ENCODE measurements at places on chromosomes 6 and 20. TPM values are rescaled to one million over a fixed set of nuclear protein-coding genes. Genes with fewer than 3 reads are reported as not detected.
A peak's percentile ranks its signal among the peaks of the same experiment; 100 is the strongest.

DNA sequence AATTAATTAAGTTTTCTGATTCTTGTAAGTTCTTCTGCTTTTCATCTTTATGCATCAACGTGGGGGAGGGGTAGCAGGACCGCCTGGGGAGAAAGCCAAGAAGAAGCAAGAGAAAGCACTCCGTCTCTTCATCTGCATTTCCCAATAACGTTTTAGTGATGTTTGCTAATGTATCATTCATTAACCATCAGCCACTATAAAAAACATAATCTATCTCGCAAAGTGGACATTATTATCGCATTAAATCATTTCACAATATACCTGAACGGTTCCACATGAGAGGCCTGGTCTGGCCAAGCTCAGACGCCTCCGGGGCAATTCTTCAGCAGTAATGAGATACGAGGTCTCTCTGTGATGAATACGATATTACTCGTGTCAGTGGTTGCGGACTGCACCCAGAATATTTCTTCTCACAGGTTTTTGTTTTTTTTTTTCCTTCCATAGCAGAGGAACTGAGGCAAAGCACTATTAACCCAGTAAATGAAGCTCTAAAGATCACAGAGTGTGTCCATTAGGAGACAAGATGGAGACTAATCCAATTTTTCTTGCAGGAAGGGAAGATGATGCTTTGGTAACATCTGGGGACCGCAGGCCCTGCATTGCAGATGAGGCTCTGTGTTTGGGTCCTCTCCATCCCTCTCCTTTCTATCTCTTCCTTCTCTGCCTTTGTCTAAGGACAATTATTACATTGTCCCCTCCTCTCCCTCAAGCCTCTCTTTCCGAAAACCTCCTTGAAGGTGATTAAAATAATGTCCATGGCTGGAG lies 156.1 kb downstream of the SLC35B3 start:
- DNase-seq: no peak

- DNase-seq: no peak
Measured at GRCh38 chr6:111381123-111381522, 101.9 kb downstream of the REV3L start.

HMGCLL1 gene
- not detected for total RNA-seq

HLA-DRB1 gene
- not detected for total RNA-seq

GLYATL3 gene
- not detected for total RNA-seq

DNA sequence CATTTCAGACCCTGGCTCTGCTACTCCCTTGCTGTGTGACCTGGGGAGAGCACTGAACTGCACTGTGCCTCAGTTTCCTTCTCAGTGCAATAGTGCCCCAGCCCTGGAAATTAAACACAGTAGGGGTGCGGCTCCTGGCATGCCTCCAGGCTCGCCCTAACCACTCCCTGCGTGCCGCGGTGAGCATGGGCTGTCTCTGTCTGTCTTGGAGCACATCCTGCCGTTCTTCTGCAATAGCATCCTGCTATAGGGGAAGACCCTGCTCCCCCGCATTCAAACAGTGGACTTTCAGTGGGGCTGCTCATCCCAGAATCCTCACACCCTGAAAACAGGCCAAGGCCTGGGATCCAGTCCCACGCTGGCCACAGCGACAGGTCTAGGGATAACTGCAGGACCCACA lies 129.5 kb downstream of the FOXC1 start:
- no peak for DNase-seq

LBP gene
- not detected for total RNA-seq

DNA sequence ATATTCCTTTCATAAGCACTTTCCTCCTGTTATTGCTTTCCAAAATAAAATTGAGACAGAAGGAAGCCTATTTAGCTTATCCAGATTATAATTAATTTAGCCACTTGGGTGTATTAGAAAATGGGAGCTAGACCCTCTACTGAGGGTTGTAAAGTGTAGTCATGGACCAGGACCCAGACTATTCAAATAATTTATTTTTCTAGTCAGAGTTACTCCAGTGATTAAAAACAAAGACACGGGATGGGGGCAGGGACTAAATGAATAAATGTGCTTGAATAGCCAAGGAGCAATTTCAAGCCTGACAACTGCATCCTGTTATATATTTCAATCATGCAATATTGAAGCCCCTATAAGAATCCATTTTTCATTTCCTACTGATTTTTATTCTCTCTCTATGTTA lies 41.6 kb downstream of the KLHL32 start:
- DNase-seq: no peak

ANGPT4 gene
- total RNA-seq: not detected

- no peak for DNase-seq
Measured at GRCh38 chr6:84061613-84062398, 28.2 kb downstream of the MRAP2 start.

DNA sequence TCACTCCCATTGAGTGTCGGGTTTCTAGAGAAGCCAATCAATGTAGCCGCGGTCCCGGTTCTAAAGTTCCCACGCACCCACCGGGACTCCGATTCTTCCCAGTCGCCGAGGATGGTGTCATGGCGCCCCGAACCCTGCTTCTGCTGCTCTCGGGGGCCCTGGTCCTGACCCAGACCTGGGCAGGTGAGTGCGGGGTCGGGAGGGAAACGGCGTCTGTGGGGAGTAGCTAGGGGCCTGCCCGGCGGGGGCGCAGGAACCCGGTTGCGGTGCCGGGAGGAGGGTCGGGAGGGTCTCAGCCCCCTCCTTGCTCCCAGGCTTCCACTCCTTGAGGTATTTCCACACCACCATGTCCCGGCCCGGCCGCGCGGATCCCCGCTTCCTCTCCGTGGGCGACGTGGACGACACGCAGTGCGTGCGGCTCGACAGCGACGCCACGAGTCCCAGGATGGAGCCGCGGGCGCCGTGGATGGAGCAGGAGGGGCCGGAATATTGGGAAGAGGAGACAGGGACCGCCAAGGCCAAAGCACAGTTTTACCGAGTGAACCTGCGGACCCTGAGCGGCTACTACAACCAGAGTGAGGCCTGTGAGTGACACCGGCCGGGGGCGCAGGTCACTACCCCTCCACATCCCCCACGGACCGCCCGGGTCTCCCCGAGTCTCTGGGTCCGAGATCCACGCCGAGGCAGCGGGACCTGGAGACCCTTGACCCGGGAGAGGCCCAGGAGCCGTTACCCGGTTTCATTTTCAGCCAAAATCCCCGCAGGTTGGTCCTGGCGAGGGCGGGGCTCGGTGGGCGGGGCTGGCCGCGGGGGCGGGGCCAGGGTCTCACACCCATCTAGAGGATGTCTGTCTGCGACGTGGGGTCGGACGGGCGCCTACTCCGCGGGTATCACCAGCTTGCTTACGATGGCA lies 35.2 kb upstream of the HLA-G start:
- DNase-seq: peak; percentile 47

ENPP1 gene
- 1.6 TPM for total RNA-seq

DNA sequence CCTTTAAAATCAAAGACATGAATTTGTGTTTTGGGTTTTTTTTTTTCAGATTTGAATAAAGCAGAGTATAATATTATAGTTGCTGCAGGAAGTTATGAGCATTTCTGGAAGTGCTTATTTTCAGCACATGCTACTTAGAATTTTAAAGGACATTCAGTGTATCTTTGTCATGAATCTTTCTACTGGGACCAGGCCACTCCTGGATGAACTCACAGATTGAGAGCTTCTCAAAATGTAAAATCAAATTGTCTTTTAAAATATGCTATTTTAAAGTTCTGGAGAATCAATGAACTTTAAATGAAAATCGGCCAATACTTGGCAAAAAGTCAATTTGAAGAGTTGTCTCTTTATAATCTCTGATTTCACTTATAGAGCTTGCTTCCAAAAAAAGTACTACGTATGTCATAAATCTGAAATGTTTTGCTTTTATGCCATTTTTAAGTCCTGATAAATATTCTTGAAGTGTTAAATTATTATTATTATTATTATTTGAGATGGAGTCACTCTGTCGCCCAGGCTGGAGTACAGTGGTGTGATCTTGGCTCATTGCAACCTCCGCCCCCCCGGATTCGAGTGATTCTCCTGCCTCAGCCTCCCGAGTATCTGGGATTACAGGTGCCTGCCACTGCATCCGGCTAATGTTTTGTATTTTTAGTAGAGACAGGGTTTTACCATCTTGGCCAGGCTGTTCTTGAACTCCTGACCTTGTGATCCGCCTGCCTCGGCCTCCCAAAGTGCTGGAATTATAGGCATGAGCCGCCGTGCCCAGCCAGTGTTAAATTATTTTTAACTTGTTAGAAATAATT lies 175.7 kb upstream of the AKAP12 start:
- no peak for DNase-seq

MTCH1 gene
- total RNA-seq: 149 TPM

DNA sequence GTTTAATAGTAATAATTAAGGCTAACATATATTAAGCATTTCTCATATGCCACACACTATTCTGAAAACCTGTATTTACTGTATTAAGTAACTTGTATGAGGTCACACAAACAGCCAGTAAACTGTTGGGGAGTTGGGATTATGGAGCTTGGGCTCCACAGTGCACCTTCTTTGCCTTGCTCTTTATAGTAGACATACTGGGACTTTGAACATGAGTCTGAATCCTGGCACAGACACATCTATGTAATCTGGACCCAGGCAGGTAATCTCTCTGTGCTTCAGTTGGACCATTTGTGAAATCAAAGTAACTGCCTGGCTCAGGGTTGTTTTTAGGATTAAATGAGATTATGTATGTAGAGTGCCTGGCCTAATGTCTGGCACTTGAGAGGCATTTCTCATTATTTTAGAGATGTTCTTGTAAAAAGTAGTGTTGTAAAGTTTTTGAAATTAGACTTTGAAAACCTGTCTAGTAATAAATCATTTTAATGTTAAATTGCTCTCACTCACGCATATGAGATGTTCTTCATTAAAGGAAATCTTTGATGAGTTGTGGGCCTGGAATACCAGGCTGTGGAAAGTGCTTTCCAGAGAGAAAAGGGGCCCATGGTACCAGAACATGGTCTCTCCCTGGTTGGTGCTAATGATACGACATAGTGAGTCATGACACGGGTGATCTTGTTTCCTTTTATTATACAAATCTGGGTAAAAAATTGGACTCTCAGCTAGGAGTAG lies 34.3 kb downstream of the LRRC1 start:
- DNase-seq: no peak

GRCh38 chr6:25958700-25959162 lies 3.9 kb upstream of the TRIM38 start:
- peak; percentile 51 for DNase-seq

DNA sequence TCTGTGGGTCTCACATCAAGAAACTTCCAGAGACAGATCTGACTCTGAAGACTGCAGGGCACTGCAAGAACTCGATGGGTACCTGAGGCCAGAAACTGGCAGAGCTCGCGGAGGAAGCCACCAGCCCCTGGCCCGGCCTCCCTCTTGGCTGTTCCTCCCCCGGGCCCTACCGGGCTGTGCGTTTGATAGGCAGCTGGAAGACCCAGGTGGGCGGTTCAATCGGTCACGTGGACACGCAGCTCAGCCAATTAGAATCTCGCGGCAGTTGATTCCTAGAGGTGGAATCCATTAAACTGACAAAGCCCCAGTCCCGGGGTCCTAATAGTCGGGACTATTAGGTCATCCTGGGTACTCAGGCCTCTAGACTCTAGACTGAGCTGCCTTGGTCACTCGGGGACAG lies 154.2 kb upstream of the PROKR2 start:
- no peak for DNase-seq
